Vagina (tissue), 2 donors: ENCODE measurements at places on chromosomes 13 and 19. TPM values are rescaled to one million over a fixed set of nuclear protein-coding genes. Genes with fewer than 3 reads are reported as not detected.
A peak's percentile ranks its signal among the peaks of the same experiment; 100 is the strongest.

GRCh38 chr13:104114101-104114500, 1047.9 kb upstream of the SLC10A2 start:
- H3K36me3 ChIP-seq, result no peaks in the 10 kb centered on the region
- DNase-seq, result no peak
- no peak overlapping the region for H3K27ac ChIP-seq
- H3K4me3 ChIP-seq, result no peak overlapping the region

DNA sequence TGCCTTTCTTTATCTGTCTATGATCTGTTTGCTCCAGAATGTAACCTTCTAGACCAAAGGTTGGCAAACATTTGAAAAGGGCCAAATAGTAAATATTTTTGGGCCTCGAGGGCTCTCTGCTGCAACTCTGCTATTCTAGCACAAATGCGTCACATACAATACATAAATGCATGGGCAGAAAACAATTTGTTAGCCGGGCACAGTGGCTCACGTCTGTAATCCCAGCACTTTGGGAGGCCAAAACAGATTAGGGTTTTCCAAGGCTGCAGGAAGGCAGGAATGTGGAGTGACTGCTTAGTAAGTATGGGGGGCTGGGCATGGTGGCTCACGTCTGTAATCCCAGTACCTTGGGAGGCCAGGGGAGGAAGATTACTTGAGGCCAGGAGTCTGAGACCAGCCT, 21.9 kb upstream of the EVI5L start:
- H3K4me1 ChIP-seq, result no peaks in the 10 kb centered on the region
- no peak overlapping the region for H3K4me3 ChIP-seq
- no peak for DNase-seq
- no peaks in the 10 kb centered on the region for H3K36me3 ChIP-seq
- H3K27me3 ChIP-seq, result no peaks in the 10 kb centered on the region

DNA sequence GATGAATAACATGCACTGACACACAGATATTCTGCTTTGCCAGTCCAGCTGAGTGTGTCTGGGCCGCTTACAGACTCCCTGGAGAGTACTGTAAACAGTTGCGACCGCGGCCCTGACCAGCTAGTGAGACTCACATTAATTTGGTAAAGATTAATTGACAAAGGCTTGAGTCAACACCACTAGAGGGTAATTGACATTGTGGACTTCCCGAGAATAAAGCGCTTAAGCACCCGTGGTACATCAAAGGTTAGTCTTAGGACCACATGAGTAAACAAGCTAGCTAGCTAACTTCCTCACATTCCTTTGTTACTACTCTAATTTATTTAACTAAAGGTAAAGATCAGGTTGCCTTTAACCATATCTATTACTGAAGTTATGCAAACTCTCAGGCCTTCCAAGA, 624.4 kb upstream of the ARGLU1 start:
- H3K36me3 ChIP-seq, result no peaks in the 10 kb centered on the region
- H3K4me1 ChIP-seq, result no peaks in the 10 kb centered on the region
- H3K4me3 ChIP-seq, result no peak overlapping the region
- H3K27ac ChIP-seq, result no peak overlapping the region
- no peak for DNase-seq

DNA sequence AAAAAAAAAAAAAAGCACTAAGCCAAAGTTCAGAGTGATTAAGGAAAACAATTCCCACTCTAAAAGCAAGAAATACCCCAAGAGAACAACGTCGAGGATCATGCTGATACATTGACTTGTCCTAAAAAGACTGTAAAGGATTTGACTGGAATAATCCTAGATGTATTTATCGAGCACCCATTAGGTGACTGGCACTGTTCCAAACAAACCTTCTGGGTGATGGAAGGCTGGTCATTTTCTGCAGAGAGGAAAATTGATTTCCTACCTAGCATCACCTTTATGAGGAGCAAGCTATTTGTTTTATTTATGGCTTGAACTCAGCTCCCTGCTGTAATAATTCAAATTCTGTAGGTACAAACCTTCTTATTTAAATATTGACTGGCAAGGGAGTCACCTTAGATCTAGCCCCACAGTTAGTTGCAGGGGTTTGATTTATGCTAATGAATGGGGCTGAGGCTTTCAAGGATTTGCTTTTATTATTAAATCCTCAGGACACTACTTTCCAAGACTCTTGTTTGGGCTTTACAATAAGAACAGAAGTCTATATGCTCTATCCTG, 471.0 kb downstream of the OLFM4 start:
- no peaks in the 10 kb centered on the region for H3K36me3 ChIP-seq
- H3K4me1 ChIP-seq, result no peaks in the 10 kb centered on the region
- no peak overlapping the region for H3K4me3 ChIP-seq
- no peak for DNase-seq
- H3K27ac ChIP-seq, result no peak overlapping the region
- no peaks in the 10 kb centered on the region for H3K27me3 ChIP-seq

DNA sequence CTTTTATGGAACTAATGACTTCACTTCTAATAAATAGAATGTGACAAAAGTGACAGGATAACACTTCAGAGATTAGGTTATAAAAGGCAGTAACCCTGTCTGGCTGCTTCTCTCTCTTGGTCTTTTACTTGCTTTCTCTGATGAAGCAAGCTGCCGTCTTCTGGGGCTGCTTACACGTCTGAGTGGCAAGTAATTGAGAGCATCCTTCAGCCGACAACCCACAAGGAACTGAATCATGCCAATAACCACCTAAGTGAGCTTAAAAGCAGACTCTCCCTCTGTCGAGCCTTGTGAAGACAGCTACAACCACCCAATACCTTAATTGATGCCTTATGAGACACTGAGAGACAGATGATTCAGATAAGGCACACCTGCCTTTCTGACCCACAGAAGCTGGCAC, 1091.2 kb downstream of the SLITRK1 start:
- no peaks in the 10 kb centered on the region for H3K27me3 ChIP-seq
- H3K27ac ChIP-seq, result no peak overlapping the region
- H3K4me1 ChIP-seq, result no peaks in the 10 kb centered on the region

- H3K36me3 ChIP-seq, result no peaks in the 10 kb centered on the region
- no peak overlapping the region for H3K27ac ChIP-seq
- H3K4me3 ChIP-seq, result no peak overlapping the region
- no peaks in the 10 kb centered on the region for H3K27me3 ChIP-seq
- peaks cover 4% of the 10 kb centered on the region for H3K4me1 ChIP-seq
These were observed 11.9 kb upstream of the FRY start for GRCh38 chr13:32019612-32020233.

- no peak overlapping the region for H3K27ac ChIP-seq
- DNase-seq, result no peak
- no peaks in the 10 kb centered on the region for H3K27me3 ChIP-seq
- no peak overlapping the region for H3K4me3 ChIP-seq
- H3K4me1 ChIP-seq, result no peaks in the 10 kb centered on the region
These were observed 1819.5 kb downstream of the SLITRK5 start for GRCh38 chr13:89490661-89491060.

DNA sequence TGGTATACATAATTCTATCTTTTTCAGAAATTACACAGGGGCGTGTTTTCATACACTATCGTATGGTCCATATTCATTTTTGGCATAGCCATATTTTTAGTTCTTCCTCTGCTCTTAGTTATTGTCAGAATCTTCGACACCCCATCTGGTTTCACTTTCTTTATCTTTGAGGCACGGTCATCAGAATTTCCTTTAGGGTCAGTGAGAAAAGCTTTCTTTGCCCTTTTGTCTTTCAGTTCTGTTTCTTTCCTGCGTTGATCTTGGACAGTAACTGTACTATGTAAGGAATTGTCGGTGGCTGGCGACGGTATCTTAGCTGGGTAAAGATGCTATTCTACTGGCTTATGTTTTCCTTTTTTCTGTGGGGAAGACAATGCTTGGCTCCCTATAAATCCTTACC, 10.6 kb upstream of the KIR2DL4 start:
- H3K4me3 ChIP-seq, result no peak overlapping the region
- H3K27ac ChIP-seq, result no peak overlapping the region
- DNase-seq, result no peak
- H3K27me3 ChIP-seq, result no peaks in the 10 kb centered on the region

DNA sequence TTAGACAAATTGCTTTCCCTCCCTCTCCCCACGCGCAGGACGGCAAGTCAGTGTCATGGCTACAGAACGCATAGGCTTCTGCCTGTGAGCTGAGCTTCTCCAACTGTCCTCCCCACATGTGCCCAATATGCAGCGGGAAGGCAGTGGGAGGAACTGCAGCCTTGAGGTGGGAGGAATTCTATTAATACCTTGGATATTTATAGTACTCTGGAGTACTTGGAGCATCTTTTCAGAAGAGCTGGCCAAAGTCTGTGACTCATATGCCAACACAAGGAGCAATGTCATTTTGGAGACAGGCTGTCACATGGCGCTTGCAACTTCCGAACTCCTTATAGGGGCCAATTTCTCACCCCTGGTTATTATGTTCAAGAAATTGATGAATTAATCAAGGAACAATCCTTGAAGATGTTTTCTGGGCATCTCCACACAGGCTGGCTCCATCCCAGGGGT, 245.0 kb upstream of the SERP2 start:
- H3K27ac ChIP-seq, result no peak overlapping the region
- H3K27me3 ChIP-seq, result no peaks in the 10 kb centered on the region
- no peaks in the 10 kb centered on the region for H3K36me3 ChIP-seq
- H3K4me3 ChIP-seq, result no peak overlapping the region

DNA sequence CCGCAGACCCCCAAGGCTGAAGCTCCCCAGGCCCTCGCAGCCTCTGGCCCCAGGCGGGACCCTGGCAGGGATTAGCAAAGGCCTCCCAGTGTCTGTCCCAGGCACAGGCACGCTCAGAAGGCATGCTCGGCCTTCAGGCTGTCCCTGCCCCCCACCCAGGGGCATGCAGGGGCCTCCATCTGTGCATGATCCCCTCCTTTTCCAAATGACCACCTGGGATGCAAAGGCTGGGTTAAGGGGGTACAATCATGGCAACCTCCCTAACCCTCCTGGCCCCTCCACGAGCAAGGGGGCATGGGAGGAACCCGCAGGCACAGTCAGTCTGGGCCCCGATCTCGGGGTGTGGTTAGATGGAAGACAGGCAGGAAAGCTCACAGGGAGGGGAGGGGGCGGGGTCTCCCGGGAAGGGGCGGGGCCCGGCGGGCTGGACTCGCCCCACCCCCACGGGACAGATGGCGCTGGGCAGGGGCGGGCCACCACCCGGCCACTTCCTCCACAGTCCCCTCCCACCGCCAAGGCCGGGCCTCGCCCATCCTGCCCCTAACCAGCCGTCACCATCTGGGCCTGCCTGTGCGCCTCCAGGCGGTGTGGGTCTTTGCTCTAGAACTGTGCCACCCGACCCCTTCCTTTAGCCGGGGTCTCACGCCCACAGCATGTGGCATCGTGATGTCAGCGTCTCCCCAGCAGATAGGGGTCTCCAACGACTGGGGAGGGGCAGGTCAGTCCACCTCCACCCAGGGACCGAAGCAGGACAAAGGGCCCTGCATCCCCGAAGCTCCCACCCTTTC, 7.0 kb upstream of the REXO1 start:
- peak overlapping the region; percentile 79 for H3K27ac ChIP-seq
- H3K36me3 ChIP-seq, result no peaks in the 10 kb centered on the region
- peak overlapping the region; percentile 46 for H3K4me3 ChIP-seq
- peaks cover 86% of the 10 kb centered on the region for H3K4me1 ChIP-seq
- DNase-seq, result no peak
- no peaks in the 10 kb centered on the region for H3K27me3 ChIP-seq

DNA sequence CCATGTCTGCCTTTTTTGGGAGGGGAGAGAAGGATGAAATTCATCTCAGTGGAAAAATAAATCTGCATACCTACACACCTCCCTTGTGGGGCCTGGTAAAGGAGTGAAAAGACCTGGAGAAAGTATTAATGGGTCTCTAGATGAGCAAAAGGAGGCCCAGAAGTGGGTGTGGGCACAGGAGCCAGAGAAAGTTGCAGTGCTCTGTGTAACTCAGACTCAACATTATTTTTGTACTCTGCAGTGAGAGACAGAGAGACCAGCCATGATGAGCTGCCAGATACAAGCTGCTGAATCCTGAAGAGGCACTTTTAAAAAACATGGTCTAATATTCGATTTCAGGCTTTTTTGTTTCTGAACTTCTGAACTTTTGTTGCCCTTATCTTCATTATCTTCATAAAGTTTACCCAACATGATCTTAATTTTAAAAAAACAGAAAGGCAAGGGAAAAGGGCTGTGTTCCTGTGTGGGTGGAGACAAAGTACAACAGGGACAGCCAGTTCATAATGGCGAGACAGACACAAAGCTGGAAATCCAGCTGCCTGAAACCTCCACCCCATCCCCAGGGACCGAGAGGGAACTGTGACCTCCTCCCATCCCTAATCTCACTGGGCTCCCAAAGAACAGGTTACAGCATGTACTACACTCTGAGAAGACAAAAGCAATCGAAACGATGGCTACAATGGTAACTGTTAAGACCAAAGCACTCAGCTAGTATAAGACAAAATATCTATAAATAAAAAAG, 77.2 kb downstream of the KLF12 start:
- H3K27me3 ChIP-seq, result no peaks in the 10 kb centered on the region
- H3K27ac ChIP-seq, result peak overlapping the region; percentile 38
- peaks cover 23% of the 10 kb centered on the region for H3K4me1 ChIP-seq
- DNase-seq, result no peak

GRCh38 chr13:34037636-34038540, 219.9 kb downstream of the RFC3 start:
- no peak overlapping the region for H3K27ac ChIP-seq
- H3K36me3 ChIP-seq, result no peaks in the 10 kb centered on the region
- no peak for DNase-seq
- H3K4me3 ChIP-seq, result no peak overlapping the region
- no peaks in the 10 kb centered on the region for H3K27me3 ChIP-seq
- no peaks in the 10 kb centered on the region for H3K4me1 ChIP-seq

GRCh38 chr19:14160017-14160703, 23.8 kb upstream of the ASF1B start:
- H3K36me3 ChIP-seq, result peaks cover 39% of the 10 kb centered on the region
- no peak overlapping the region for H3K27ac ChIP-seq
- H3K27me3 ChIP-seq, result no peaks in the 10 kb centered on the region

- H3K4me3 ChIP-seq, result no peak overlapping the region
- no peaks in the 10 kb centered on the region for H3K36me3 ChIP-seq
- H3K4me1 ChIP-seq, result peaks cover 4% of the 10 kb centered on the region
- DNase-seq, result no peak
- no peaks in the 10 kb centered on the region for H3K27me3 ChIP-seq
- H3K27ac ChIP-seq, result no peak overlapping the region
These were observed 2.6 kb downstream of the NAPSA start for GRCh38 chr19:50362656-50363424.

- H3K27me3 ChIP-seq, result no peaks in the 10 kb centered on the region
- peaks cover 71% of the 10 kb centered on the region for H3K4me1 ChIP-seq
- no peak for DNase-seq
- no peaks in the 10 kb centered on the region for H3K36me3 ChIP-seq
These were observed 1.6 kb downstream of the LYL1 start for GRCh38 chr19:13100841-13101589.

DNA sequence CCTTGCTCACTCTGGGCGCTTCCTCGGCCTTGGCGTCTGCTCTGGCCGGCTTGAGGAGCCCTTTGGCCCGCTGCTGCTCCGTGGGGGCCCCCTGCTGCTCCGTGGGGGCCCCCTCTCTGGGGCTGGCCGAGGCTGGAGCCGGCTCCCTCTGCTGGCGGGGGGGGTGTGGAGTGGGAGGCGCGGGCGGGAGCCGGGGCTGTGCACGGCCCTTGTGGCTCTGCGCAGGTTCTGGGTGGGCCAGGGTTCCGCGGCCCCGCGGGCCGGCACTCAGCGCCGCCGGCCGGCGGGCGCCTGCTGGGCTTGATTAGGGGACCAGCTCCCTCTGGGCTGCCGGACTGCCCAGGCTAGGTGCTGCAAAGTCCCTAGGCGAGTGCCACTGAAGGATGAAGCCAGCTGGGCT, 436.2 kb downstream of the SLITRK6 start:
- no peaks in the 10 kb centered on the region for H3K4me1 ChIP-seq
- no peak for DNase-seq
- no peak overlapping the region for H3K4me3 ChIP-seq
- no peaks in the 10 kb centered on the region for H3K27me3 ChIP-seq
- no peak overlapping the region for H3K27ac ChIP-seq
- H3K36me3 ChIP-seq, result no peaks in the 10 kb centered on the region

Gene DCLK1
- 36.1 TPM for total RNA-seq

Gene IL11
- total RNA-seq, result not detected

Gene ZNF573
- 6.6 TPM for total RNA-seq

Gene PLK5
- 0.49 TPM for total RNA-seq

Gene CBARP
- 3.9 TPM for total RNA-seq

Gene LINGO3
- total RNA-seq, result not detected

Gene POSTN
- total RNA-seq, result 60.9 TPM
